Ureter (tissue), 1 donor: ENCODE measurements at places on chromosomes 12 and 14.
A peak's percentile ranks its signal among the peaks of the same experiment; 100 is the strongest.

- DNase-seq, result no peak
These were observed 23.1 kb downstream of the ASB2 start for GRCh38 chr14:93953263-93953662.

GRCh38 chr12:119689935-119690500 lies 22.1 kb downstream of the PRKAB1 start:
- no peak for DNase-seq

DNA sequence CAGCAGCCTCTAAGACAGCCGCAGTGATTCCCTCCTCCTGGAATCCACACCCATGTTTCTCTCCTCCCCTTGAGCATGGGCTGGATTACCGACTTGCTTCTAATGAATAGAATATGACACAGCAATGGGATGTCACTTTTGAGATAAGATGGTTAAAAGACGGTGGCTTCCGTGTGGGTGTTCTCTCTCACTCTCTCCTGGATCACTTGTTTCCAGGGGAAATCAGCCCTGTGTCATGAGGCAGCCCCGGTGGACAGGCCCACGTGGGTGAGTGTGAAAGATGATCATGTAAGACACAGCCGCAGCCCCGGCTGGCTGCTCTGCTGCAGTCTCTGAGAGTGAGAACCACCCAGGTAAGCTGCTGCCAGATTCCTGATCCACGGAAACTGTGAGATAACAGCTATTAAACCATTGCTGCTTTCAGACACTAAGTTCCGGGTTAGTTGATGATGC lies 10.7 kb downstream of the MOAP1 start:
- DNase-seq, result no peak

DNA sequence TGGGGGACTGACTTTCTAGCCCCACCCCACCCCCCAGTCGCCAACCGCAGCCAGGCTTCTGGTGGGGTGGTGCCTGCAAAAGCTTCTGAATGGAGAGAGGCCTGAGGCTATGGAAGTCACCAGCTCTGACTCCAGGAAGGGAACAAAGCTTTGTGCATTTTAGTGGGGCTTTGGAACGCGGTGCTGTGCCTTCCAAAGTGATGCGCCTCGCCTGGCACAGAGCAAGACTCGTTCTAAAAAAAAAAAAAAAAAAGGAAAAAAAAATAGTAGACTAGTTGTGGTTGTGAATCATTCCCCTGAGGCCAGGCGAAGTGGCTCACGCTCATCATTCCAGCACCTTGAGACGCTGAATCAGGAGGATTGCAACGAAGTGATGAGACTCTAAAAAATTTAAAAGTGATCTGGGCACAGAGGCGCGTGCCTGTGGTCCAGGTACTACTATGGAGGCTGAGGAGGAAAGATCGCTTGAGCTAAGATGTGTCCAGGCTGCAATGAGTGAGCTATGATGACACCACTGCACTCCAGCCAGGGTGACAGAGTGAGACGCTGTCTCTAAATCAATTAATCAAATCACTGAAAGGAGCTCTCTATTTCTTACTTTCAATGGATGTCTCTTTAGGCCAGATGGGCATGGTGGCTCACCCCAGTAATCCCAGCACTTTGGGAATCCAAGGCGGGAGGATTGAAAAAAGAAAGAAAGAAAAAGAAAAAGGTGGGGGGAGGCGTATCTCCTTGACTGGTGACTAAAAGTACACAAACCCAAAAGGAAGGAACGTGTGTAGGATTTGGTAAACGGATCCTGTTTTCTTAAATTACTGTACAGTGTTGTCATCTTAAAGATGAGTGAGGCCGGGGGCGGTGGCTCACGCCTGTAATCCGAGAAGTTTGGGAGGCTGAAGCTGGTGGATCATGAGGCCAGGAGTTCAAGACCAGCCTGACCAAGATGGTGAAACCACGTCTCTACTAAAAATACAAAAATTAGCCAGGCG lies 259.6 kb upstream of the ALG10B start:
- no peak for DNase-seq

GRCh38 chr14:38137005-38137404 lies 70.7 kb upstream of the SSTR1 start:
- no peak for DNase-seq

DNA sequence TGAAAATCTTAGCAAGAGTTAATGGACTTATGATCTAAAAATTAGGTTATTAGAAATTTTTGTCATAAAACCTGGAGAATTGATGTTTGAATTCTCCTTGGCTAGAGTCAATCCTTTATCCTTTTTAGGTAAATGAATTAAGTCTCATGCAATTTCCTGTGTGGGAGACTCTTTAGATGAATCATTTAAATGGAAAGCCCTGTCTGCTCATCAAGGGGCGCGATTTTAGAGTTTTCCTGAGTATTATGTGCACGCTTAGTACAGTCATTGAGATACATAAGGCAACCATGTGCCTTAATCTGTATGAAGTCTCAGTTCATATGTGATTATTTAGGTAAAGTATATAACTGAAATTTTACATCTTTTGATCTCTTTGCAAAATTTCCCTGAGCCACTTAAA lies 974.7 kb downstream of the NRXN3 start:
- no peak for DNase-seq

DNA sequence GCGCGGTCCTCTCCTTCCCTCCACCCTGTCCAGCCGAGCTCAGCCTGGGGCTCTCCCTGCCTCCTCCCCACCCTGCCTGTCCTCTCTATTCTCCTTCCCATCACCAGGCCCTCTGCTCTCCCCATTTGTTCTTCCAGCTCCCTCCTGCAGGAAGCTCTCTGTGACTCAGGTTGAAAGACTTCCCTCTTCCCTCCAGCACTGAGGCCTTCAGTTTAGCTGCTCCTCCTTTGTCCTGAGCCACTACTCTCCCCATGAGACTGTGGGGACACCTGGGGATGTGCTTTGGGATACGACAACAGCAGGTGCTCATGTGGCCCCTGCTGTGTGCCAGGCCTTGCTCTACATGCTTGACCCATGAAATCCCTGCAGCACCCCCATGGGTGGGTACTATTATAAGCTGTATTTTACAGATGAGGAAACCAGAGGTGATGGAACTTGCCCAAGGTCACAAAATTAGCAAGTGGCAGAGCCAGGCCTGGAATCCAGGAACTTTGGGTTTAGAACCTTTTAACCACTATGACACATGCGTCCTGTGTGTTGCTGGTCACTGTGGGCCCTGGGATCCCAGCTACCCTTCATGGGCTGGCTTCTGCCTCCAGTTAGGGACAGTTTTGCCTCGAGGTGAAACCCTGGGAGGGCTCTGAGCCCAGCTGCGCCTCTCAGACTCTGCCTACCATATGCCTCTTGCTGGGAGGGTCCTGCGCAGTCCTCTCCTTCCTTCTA lies 5.5 kb downstream of the KRT80 start:
- no peak for DNase-seq

DNA sequence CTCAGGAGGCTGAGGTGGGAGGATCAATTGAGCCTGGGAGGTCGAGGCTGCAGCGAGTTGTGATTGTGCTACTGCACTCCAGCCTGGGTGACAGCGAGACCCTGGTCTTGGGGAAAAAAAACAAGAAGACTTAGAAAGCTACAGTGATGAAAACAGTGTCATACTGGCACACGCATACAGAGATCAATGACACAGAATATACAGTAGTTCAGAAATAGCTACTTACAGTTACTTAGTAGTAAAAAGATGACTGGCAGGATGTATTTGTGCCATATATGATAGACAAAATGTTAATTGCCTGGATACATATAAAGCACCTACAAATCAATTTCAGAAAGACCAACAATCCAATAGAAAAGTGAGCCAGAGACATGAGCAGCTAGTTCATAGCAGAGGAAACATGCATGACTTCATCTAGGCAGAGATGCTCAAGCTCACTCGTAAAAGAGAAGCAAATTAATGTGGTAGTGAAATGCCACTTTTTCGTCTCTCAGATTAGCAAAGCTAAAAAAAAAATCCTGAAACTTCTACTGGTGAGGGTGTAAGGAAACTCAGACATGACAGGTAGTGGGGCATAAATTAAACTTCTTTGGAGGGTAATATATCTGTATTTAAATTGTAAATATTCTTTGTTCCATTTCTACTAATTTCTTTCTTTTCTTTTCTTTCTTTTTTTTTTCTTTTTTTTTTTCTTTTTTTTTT lies 2.5 kb upstream of the ALDH2 start:
- no peak for DNase-seq

GRCh38 chr14:68521557-68521901 lies 271.3 kb downstream of the ZFP36L1 start:
- DNase-seq, result no peak

DNA sequence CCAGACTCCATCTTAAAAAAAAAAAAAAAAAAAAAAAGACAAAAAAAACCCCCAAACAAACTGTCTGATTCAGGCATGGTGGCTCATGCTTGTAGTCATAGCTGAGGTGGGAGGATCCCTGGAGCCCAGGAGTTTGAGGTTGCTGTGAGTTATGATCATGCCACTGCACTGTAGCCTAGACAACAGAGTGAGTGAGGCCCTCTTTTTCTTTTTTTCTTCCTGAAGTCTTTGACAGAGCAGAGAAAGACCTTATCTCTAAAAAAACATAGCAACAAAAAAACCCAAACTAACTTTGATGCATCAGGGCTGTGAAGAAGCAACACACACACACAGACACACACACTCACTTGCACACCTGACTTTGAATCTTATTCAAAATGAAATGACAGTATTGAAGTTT lies 7.7 kb upstream of the AMN1 start:
- DNase-seq, result no peak

GRCh38 chr12:106328735-106329134 lies 26.2 kb downstream of the TCP11L2 start:
- DNase-seq, result no peak

GRCh38 chr12:1309613-1310012 lies 284.8 kb downstream of the FBXL14 start:
- DNase-seq, result no peak

DNA sequence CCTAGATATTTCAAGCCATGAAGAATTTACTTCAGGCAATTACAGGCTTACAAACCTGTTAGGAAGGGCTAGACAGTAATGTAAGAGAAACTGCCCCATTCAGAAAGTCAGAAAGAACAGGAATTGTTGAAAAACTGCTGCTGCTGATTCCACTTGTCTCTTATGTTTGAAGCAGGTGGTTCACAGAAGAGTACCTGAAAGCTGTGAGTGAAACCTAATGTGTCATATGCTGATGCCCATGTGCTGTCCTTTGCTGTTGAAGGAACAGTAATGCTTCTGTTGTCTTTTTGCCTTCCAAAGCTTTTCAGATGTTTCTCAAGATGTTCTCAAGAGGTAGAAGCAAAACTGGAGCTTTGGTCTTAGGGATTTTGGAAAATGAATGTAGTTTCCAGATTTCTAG lies 39.0 kb downstream of the MNAT1 start:
- no peak for DNase-seq

DNA sequence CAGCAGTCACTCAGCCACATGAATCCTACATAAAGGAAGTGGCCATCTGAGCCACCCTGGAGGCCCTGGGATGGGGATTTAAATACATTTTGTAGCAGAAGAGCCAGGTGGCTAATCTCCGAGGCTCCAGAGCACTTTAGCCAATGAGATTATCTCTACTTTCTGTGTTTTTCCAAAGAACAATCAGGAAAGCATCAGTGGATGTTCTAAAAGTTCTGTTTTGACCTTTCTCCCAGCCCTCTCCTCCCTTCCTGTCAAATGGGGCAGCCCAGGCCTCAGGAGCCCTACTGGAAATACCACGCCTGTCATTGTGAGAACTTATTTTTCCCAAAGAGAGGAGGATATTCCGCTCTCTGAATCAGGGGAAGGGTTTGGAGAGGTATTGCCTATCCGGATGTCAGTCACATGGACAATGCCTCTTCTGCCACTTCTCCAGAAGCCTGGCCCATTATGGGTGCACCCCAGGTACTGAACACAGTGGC lies 336.8 kb upstream of the FKBP4 start:
- no peak for DNase-seq

- DNase-seq, result no peak
These were observed 7.9 kb downstream of the VWF start for GRCh38 chr12:6116471-6117021.

GRCh38 chr14:20608383-20609110 lies 17.4 kb upstream of the RNASE12 start:
- DNase-seq, result no peak

- DNase-seq, result peak; percentile 83
These were observed 19.0 kb upstream of the RNASE12 start for GRCh38 chr14:20610002-20610765.

DNA sequence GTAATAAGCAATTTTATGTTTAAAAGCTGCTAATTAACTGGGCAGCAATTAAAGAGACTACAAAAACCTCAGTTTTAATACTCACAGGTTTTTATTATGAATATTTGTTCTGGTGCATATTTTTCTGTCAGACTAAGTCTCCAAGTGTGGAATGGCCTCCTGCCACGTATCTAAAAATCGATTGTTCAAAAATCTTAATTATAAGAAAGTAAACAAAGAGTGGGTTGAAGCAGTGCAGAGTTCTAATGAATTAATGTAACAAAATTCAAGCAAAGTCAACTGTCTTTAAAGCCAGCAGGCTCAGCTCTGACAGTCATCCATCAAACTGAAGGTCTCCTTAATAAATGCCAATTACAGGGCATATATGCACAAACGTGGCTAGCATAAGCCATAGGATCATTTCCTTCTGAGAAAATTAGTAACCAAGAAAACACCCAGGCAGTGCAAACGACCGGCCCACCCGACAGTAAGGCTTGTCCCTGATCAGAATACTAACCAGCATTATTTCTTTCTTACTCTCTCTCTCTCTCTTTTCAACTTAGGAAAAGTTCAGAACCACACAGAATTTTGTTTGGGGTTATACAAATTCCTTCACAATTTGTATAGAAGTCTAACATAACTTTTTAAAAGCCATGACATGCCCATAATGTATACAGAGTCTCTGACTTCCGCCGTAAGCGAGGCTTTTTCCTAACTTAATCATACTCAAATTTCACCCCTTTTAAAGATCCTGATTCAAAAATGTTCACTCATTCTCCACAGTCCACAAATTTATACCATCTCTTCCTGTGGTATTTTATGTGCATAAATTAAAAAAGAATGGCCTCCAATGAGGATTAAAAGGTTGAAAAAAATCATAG lies 83.8 kb downstream of the SLC25A21 start:
- no peak for DNase-seq
